Hepatocyte (in vitro differentiated cells): ENCODE measurements at places on chromosomes 11 and 22.

DNA sequence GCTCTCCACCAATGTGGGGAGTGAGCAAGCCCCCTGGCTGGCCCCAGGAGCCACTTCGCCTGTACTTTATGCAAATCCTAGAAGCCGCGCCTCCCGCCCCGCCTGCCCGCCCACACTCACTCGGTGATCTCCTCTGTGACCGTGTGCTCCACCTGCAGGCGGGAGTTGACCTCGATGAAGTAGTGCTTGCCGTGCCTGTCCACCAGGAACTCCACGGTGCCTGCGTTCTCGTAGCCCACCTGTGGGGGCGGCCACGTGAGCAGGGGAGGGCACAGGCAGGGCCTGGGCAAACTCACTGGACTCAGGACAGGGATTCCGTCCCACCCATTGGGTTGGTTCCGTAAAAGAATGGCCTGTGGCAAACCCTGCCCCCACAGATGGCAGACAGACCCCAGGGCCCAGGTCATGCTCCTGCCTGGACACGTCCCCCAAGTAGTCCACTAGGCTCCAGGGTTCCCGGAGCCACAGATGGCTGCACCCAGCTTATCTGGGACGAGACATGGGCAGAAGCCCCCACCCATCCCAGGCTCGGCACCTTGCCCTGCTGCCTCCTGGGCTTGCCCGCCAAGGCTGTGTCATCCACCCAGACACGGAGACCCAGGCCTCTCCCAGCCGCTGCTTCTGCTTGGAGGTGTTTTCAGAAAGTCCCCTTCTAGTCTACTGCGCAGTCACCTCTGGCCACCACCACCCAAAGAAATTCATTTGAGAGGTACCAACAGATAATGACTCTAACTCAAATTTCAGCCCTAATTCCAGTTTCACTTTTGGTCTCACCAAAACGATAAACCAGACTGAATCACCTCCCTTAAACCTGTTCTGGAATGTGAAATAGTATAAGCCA lies 12.1 kb downstream of the LRFN4 start:
- peak; percentile 76 for DNase-seq

DNA sequence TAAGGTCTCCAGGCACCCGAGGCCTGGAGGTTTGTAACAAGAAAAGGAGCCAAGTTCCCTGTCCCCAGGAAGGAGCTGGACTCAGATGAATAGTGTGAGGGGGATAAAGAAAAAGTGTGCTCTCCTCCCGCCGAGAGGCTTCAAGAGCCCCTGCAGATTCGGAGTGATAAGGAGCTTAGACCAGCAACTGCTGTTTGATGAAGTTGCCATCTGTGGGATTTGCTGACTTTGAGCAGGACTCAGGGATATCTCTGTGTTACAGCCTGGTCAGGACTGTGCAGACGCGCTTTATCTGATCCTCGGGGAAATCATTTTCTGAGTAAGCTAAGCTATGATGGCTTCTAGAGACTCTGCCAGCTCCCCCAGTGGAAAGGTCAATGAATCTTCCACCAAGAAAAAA lies 1017.0 kb downstream of the TBC1D22A start:
- no peak for DNase-seq

- no peak for DNase-seq
Observed at GRCh38 chr11:34706709-34707461, 86.0 kb downstream of the EHF start.

DNA sequence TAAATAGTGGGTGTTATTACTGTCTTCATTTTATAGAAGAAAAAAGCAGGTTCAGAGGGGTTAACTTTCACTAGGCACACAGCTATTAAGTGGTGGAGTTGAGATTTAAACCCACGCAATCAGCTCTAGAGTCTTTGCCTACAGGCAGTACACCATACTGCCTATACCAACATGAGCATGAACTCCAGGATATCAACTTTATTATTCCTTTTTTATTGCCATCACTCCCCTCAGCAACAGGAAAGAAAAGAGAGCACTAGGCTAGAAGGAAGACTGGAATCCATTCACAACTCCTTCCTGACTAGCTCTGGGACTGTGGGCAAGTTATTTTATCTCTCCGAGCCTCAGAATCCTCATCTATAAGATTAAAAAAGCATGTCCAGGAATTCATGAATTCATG lies 58.7 kb upstream of the FSHB start:
- no peak for DNase-seq

DNA sequence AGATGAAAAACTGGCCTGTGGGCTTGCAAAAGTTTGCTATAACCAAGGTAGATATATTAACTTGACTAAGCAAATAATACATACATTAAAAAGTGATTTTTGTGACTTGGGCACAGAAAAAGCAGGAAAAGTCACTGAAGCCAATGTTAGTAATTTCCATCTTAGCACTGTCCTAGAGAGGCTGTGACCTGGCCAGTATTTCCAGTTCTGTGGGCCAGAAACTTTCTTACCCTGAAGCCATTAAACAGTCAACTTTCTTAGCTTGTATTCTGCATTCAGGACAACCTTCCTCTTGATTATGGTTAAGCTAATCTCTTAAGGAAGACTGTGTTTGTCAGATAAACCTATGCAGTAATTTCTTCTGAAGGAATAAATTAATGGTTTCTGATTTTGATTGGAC lies 22.3 kb upstream of the SLC36A4 start:
- DNase-seq: no peak

DNA sequence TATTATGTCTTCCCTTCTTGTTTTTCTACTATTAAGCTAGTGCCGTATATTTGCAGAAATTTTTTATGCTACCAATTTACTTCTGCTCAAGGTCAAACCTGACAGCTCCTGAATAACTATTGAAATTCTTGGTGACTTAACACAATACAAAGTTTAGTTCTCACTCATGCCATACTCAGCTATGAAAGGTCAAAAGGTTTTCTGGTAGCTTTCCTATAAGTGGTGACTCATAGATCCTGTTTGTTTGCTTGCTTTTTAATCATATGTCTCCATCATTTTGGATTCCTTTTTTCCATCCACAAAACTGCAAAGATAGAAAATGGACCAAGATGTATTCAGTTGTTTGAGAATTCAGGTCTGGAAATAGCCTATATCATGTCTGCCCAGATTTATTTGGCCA lies 855.8 kb upstream of the LRRC4C start:
- no peak for DNase-seq

- DNase-seq: no peak
Observed at GRCh38 chr11:106400949-106401570, 323.6 kb downstream of the AASDHPPT start.

- no peak for DNase-seq
Observed at GRCh38 chr22:49585461-49586243, 242.0 kb downstream of the BRD1 start.

- DNase-seq: no peak
Observed at GRCh38 chr11:17775507-17776211, 41.1 kb downstream of the KCNC1 start.

- no peak for DNase-seq
Observed at GRCh38 chr11:92658733-92659132, 310.7 kb upstream of the MTNR1B start.

- no peak for DNase-seq
Observed at GRCh38 chr22:41009222-41009948, 58.2 kb downstream of the RBX1 start.

- DNase-seq: no peak
Observed at GRCh38 chr11:134223121-134223520, 646 bp downstream of the NCAPD3 start.

- DNase-seq: peak; percentile 69
Observed at GRCh38 chr11:19076744-19077589, 16.4 kb upstream of the MRGPRX2 start.

DNA sequence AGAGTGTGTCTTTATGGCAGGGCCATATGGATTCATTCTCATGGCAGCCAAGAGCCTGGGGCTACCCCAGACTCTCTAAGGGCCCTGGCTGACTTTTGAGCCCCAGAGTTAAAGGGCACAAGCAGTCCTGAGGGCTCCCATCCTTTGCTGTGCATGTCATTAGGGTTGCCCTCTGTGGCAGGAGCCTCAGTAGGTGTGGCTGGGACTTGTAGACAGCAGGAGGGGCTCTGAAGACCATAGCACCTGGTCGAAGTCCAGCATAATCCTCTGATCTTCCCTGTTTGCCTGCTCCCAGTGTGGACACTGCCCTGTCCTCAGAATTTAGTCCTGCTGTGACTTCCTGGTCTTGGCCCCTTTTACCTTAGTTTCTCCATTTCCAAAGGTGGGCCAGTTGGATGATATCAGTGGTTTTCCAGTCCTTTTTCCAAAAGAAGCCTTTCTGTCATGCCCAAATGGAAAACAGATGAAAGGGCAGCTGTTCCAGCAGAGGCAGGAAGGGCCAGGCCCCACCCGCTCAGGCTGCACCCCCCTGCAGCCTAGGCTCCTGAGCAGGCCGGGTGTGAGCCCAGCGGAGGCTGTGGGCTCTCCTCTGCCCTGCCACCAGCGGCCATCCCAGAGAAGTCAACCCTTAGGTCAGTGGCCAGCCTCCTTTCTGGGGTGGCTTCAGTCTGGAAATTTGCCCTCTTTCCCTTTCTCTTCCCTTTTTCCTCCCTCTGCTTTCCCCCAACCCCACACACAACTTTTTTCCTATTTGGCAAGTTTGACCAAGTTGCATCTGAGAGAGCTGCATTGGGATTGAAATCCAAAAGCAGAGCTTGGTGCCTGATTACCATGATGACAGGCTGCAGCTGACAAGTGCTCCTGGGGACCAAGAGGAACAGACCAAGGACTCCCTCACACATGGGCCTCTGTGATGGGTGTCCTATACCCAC lies 32.8 kb upstream of the SUSD2 start:
- no peak for DNase-seq

DNA sequence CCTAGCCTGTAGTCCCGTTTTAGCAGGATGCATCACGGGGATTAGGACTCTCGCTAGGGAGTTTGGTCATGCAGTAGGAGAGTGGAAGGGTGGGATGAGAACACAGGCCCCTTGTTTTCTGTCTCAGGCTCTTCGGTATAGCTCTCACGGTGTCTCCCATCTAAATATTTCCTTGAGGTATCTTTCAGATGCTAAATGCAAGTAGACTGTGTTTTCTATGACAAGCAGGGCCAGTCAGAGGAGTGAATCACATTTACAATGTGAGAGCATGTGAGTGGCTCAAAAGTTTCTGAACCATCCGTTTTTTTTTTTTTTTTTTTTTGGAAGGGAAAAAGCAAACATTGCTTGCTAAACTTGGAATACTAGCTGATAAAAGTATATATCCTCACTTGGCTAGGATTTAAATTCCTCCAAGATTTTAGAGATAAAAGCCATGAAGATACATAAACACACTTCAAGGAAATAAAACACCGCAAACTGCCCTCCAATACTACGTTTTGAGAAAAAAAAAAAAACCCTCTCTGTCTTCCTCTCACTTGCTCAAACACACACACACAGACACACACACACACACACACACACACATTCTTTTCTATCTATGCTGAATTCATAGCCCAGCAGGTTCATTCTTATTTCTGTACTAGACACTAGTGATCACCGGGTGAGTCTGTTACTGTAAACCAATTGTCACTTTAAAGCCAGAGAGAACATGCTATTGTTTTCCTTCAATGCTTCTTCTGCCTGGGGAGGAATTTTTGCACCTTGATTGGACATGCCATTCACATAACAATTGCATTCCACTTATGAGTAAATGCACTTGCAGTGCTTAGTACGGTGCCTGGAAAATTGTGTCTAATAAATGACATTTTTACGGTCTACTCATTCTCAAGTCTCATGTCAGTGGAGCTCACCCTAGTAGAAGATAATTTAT lies 224.6 kb upstream of the CCDC90B start:
- peak; percentile 22 for DNase-seq

DNA sequence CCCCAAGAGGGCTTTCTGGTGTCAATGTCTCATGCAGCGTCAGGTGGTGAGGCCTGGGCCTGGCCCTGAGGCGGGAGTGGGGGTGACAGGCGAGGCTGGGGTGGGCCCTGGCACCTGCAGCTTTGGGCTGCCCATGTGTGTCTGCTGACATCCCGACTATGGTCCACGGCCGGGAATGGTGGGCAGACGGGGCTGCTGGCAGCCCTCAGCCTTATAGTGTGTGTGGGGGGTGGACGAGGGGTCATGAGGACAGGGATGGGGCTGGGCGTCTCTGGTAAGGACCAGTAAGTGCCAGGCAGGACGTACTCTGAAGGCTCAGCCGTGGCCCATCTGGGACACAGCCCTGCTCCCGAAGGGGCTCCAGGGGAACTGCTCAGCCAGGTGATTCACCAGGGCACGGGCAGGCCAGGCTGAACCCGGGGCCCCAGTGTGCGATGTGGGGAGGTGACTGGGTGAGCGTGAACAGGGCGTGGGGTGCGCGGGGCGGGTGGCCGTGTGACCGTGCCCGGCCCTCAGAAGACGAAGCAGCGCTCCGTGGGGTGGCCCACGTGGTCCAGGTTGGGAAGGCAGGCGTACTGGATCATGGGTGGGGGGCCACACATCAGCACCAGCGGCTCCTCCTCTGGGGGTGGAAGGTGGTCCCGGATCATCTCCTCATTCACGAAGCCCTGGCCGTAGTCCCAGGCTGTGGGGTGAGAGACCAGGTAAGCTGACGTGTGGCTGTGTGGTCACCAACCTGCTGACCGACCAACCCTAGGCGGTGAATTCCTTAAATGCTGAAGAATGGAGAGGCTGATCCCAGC lies 4.8 kb upstream of the POLDIP3 start:
- DNase-seq: no peak

GRCh38 chr11:103550811-103551210 lies 441.6 kb downstream of the DYNC2H1 start:
- DNase-seq: no peak

GRCh38 chr11:21554284-21554683 lies 638.6 kb upstream of the ANO5 start:
- no peak for DNase-seq

- no peak for DNase-seq
Observed at GRCh38 chr11:45984192-45984591, 61.7 kb downstream of the LARGE2 start.

DNA sequence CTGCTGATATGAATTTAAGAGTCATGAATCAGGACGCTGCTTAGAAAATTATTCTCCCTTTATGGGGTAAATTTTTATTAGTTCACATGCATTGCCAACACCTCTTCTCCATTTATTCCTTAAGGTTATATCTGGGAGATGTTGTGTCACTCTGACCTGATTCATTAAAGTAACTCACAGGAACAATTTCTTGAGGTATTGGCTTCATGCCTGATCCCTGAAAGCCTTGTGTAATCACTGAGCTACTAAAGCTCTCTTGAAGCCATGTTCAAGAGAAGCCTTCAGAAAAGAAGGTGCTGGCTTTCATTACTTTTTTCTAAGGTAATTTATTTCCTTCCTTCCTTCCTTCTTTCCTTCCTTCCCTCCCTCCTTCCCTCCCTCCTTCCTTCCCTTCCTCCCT lies 420.6 kb downstream of the RAB38 start:
- no peak for DNase-seq

GRCh38 chr11:47165253-47165840 lies 11.3 kb downstream of the ARFGAP2 start:
- DNase-seq: no peak

GRCh38 chr11:46352063-46352841 lies 5.0 kb downstream of the DGKZ start:
- peak; percentile 64 for DNase-seq
